ENCODE measurements at places on chromosomes 3 and 15. TPM values are rescaled to one million over a fixed set of nuclear protein-coding genes. Genes with fewer than 3 reads are reported as not detected.

Gene ITIH1
- 0.13 TPM for polyA plus RNA-seq

DNA sequence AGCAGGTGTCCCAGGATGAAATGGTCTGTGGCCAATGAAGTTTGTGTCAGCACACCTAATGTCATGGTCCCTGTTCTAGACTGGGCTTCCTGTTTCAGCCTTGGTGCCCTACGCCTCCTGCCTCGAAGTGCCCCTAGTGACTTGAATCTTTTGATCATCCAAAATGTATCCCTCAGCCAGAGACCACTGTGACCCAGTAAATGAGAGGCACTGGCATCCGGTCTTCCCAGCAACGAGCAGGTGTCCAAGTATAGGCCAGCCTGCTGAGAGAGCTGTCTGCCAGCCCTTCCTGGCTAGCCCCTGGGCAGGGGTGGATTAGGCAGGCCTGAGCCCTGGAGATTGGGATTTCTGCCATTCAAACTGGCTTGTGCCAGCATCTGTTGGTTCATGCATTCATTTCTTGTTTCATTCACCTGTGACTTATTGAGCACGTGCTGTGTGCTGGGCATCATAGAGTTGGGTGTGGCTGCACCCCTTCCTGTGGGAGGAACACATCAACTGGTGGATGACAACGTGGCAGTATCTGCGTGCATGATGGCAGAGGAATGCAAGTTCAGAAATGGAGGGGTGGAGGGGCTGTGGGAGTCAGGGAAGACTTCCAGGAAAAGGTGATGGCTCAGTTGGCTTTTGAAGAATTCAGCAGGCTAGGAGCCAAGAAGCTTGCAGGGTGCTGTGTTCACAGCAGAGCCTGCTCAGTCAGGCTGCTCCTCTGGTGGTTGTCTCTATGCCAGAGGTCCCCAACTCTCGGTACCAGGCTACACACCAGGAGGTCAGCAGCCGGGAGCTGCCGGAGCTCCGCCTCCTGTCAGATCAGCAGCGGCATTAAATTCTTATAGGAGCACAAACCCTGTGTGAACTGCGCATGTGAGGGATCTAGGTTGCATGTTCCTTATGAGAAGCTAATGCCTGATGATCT, 21.6 kb downstream of the ESYT3 start:
- DNase-seq, result no peak

DNA sequence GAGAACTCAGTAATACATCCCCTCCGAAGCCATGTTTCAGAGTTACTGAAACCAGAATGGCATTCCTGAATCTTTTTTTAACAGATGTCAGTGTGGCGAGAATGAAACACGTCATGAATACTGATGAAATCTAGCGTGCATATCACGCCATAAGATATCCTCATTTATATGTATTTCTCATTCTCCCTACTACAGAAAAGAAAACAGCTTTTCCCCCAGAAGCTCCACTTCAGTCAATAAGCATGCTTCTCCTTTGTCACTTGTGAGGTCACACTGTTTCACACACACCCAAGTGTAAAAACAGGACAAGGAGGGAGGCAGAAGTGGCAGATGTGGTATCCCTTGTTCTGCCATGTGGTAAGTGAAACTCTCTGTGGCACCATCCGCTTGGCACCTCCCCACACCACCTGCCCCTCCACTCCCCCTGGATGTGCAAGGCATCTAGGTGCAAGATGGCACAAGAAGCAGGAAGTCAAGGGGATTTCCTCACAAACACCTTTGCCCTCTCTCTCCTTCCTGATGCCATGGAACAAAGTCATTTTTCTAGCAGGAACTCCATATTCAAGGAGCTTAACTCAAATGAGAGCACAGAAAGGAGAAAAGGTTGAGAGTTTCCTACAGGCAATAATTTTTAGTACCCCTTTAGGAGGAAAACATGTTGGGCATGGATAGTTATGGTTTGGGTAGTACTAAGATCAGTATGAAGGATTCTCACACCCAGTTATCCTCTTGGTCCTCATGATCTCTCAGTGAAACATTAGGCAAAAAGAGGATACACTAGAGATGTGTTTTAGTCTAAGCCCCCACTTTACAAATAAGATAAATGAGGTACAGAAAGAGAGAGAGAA, 47.5 kb upstream of the FRMD4B start:
- DNase-seq, result no peak

GRCh38 chr3:172607305-172608121, 84.3 kb upstream of the TNFSF10 start:
- peak; percentile 56 for DNase-seq

Gene LRRC28
- 3.0 TPM for polyA plus RNA-seq

Gene CNTN4
- 1.2 TPM for polyA plus RNA-seq

DNA sequence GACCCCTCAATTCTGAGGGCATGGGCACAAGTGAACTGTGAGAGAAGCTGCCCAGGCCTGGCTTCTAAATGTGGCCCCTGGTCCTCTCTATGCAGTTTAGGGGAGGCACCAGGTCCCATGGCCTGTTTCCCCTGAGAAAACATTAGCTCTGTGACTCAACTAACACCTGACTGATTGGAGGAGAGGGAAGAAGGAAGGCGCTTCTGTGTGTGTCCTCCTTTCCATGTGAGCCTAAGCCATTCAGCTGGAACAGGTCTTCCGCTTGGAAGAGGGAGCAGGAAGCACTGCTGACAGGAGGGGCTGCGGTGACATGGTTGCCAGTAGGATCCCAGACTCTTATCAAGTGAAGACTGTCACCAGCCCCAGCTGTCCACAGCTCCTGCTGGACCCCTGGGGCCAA, 79.5 kb downstream of the MYLK start:
- no peak for DNase-seq

DNA sequence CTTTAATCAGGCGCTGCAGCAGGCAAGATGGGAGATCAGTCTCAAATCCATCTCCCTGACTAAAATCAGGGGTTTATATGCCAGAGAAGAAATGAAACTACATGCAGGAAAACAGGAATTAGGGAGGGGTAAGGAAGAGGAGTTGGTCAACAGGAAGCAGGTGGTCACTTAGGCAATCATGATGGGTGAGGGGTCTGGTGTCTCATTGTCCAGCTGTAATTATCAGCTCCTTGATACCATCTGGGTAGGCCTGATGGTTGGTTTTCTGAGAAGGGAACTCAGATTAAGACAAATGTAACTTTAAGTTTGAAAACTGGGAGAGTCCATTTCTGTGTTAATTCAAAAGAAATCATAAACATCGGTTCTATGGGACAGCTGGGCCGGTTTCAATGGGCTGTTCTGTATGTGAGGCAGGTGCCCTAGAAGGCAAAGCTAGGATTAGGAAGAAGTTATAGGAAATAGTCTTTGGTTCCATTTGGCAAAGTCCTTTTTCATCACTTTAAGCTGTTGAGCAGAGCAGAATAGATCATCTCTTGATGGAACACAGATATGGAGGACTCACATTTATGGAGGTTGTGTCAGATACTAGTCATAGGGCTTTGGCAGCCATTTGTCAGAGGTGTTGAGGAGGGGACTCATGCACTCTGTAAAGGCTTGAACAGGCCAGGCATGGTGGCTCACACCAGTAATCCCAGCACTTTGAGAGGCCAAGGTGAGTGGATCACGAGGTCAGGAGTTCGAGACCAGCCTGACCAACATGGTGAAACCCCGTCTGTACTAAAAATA, 149.4 kb downstream of the VGLL4 start:
- no peak for DNase-seq

DNA sequence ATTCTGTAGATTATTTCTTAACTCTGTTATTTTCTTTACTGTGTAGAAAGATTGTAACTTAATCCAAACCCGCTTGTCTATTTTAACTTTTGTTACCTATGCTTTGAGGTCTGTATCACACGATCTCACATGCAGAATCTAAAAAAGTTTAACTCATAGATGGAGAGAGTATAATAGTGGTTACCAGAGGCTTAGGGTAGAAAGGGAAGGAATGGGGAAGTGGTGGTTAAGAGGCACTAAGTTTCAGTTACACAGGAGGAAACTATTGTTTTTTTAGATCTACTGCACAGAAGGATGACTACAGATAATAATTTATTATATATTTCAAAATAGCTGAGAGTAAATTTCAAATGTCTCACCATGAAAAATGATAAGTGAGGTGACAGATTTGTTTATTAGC, 515.2 kb downstream of the RSL24D1 start:
- no peak for DNase-seq

Gene CDCP1
- polyA plus RNA-seq, result 0.37 TPM

GRCh38 chr3:157606852-157607197, 103.6 kb upstream of the VEPH1 start:
- DNase-seq, result no peak

Gene KCNMB2
- 0.55 TPM for polyA plus RNA-seq

Gene DUOXA2
- polyA plus RNA-seq, result not detected

Gene AMIGO3
- polyA plus RNA-seq, result 2.1 TPM

DNA sequence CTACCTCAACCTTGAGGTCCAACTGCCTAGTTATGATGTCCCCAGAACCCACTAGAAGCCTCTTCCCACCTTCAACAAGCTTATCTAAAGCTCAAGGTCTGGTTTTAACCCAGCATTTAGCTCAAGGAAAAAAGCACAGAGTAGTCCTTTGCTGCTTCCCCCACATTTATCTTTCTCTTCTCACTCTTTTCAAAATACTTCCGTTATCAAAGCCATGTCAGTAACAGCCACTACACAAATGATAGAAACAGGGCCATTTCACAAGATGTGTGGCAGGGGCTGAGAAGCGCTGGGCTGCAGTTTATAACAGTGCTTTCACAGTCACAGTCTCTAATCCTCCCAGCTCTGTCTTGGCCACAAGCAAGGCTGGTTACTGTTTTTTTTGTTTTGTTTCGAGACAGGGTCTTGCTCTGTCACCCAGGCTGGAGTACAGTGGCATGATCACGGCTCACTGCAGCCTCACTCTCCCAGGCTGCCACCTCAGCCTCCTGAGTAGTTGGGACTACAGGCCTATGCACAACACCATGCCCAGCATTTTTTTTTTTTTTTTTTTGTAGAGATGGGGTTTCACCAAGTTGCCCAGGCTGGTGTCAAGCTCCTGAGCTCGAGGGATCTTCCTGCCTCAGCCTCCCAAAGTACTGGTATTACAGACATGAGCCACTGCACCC, 218.8 kb downstream of the OSBPL10 start:
- DNase-seq, result no peak

GRCh38 chr3:99118381-99118780, 216.9 kb upstream of the DCBLD2 start:
- no peak for DNase-seq

DNA sequence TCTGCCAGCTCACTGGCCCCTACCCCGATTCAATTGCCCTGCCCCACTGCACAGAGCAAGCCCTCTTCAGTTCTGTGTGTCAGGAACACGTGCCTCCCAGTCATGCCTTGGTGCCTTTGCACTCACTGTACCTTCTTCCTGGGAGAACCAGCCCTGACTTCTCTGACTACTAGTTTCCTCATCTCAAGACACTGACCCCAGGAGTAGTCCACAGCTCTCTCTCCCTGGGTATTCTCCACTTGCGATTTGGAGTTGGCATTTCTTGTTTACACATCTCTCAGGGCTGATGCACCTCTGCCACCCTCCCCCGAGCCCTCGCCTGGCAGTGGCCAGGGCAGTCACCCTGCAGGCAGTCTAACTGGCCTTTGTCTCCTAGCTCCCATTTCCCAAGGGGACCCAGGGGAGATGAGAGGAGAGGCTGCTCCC, 5.7 kb downstream of the CISH start:
- peak; percentile 10 for DNase-seq

- no peak for DNase-seq
Measured at GRCh38 chr3:141710888-141711616, 27.0 kb upstream of the RNF7 start.

DNA sequence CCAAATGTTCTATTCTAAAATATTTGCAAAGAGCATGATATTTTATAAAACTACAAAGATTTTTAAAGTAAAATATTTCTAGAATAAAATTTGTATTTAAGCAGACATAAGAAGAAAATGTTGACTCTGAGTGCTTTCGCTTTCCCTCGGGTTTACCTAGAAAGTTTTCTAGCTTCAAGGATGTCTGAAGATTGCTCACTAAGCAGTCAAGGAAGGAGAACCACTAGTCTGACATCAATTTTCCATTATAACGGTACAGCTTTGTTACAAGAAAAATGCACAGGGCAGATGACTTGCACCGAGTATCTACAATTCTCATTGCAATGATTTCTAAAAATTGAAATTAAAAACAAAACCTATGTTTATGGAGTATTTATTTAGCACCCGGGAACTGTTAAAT, 14.2 kb downstream of the GPR15 start:
- DNase-seq, result no peak

Gene CACNA1D
- 0.37 TPM for polyA plus RNA-seq

Gene ATR
- 4.8 TPM for polyA plus RNA-seq

- no peak for DNase-seq
Measured at GRCh38 chr15:33442449-33442848, 131.7 kb downstream of the RYR3 start.

DNA sequence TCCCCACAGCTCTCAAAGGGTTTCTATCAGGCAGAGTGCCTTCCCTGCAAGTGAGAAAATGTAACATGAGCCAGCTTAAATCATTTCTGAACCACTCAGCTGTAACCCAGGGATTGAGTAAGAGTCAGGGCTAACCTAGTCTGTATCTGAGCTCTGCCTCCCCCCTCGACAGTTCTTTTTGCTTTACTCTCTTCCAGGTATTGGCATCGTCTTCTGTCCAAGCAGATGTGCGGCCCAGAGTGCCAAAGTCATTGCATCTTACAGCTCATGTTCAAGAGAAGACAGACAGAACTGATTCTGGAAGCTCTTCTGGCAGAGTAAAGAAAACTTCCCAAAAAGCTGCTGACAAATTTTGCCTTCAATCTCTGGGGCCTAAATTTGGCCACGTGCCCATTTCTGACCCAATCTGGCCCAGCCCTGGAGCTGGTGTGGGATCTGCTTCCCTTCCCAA, 74.8 kb downstream of the ABHD5 start:
- DNase-seq, result no peak

GRCh38 chr3:153285194-153285641, 123.2 kb downstream of the RAP2B start:
- no peak for DNase-seq

DNA sequence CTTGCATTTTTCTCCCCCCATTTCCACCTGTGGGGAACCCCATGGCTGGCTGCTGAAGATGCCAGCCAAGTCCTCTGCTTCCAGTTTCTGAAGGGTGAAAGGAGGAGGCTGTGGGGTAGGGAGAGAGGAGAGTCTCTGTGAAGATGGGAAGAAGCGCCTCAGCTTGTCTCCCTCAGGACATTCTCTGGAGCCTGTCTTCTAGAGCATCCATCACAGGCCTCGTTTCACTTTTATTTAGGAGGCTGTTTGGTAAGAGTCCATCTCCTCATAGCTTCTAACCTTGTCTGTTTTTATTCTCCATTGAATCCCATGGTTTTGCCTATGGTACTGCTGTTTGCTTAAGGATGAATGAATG, 8.8 kb upstream of the LCTL start:
- no peak for DNase-seq

DNA sequence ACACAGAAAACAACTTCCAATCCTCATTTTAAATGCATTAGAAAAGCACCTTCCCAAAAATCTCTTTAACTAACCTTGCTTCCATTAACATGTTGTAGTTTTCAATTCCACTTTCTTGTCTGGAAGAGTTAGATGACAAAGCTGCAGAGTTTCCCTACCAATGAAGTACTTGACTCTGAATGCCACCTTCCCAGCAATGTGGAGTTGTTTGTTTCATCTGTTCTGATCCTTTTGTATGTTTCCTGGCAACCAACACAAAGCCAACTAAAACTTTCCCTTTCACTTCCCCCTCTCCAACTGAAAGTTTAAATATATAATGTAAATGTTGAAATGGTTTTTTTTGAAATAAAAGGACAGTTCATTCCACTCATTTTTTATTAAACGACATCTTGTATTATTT, at the start of gene WDR49:
TSS of gene WDR49 (minus strand) at position 183 of the 400 bp plus-strand sequence. CDS start 517 bp downstream, outside the sequence.
- DNase-seq, result peak; percentile 8

Measured in heart right ventricle (tissue), 16 donors.